ENCODE measurements at places on chromosomes 5 and 9. TPM values are rescaled to one million over a fixed set of nuclear protein-coding genes. Genes with fewer than 3 reads are reported as not detected.

DNA sequence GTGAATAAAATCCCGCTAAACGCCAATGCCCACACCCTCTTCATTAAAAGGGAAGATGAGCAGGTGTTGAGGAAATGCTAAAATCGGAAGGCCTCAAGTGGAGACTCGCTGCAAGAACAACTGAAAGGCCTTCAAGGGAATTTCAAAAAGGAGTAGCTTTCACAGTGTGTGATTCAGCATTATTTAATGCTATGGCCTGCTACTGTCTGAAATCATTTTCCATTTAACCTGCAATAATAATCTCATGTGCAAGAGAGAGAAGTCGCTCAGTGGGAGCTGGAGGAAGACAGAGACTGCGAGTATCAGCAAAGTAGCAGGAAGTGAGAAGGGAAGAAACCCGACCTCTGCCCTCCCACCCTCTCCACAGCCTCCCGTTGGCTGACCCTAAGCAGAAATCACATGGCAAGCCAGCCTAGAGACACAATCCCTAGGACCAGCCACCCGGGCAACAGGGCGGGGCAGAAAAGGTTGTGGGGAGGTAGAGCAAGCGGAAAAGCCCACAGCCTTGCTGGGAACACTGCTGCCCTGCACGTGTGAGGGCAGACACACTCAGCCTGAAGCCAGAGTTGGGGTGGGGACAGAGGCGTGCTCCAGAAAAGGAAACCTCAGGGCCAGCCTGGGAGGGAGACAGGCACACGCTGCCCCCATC is 39.9 kb upstream of the CTSL start:
- peak; percentile 25 for DNase-seq

DNA sequence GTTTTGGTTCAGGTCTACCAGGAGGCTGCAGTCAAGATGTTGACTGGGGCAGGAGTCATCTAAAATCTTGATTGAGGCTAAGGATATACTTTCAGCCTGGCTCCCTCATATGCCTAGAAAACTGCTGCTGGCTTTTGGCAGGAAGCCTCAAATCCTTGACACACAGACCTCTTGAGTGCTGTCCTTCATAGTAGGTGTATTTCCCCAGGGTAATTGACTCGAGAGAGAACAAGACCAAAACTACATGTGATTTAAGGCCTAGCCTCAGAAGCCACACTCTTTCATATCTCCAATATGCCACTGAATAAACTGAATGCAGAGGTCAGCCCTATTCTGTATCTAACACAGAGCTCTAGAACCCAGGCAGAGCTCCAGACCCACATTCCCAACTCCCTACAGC is 402.3 kb upstream of the ADAMTS16 start:
- no peak for DNase-seq

GLDC gene
- total RNA-seq, result 3.2 TPM

NEUROG1 gene
- total RNA-seq, result not detected
